ENCODE measurements at places on chromosomes 7 and 10. TPM values are rescaled to one million over a fixed set of nuclear protein-coding genes. Genes with fewer than 3 reads are reported as not detected.

WAPL gene
- 46.6 TPM for polyA plus RNA-seq

AUTS2 gene
- polyA plus RNA-seq, result 89.2 TPM

THNSL1 gene
- 13.8 TPM for polyA plus RNA-seq

IDI1 gene
- 52.6 TPM for polyA plus RNA-seq

CALHM3 gene
- polyA plus RNA-seq, result not detected

GPR85 gene
- polyA plus RNA-seq, result 1.6 TPM

DNA sequence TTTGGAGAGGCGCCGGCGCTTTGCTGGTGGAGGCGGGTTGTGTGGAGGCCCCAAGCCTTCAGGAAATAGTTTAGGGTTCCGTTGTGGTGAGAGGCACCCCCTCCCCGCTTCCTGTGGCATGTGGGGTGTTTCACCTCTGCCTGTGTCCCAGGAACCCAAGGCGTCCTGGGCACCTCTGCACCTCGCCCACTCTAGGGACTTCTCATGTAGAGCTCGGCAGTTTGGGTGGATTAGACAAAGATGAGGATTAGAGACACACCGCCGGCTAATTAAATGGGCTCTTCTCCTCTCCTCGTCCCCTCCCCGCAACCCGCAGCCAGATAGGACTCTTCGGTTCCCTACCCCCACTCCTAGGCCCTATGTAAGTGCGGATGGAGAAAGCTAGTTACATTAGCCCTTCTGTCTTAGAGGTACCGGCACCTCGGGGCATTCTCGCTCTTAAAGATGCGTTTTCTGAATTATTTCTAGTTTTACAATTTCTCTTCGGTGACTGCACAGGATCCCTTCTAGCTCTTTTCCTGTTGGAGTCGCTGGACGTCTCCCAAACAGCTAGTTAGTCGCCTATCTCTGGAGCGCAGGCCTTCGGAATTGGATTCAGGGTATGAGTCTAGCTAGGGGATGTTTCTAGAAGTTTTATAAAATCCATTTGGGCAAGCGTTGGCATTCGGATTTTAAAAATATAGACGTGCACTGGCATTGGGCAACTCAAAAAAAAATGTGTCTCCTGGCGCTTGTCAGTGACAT is 7.8 kb downstream of the PTF1A start:
- DNase-seq, result no peak

DNA sequence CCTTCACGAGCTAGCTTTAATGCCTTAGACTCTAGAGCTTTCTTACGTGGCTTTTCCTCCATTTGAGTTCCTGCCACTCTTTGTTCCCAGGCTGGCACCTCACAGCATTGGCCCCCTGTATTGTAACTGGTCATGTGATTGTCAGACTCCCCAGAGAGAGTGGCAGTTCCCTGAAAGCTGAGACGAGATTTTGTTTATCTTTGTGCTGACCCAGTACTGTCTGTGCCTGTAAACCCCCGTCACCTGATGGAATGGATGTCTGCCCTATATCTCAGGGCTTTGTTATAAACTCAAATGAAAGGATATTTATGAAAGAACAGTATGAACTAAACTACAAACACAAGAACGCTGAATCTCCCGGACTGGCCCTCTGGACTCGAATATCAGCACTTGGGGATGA is 13.0 kb downstream of the NOBOX start:
- no peak for DNase-seq

- DNase-seq, result no peak
Observed at GRCh38 chr7:46669028-46669427, 748.0 kb upstream of the IGFBP3 start.

DNA sequence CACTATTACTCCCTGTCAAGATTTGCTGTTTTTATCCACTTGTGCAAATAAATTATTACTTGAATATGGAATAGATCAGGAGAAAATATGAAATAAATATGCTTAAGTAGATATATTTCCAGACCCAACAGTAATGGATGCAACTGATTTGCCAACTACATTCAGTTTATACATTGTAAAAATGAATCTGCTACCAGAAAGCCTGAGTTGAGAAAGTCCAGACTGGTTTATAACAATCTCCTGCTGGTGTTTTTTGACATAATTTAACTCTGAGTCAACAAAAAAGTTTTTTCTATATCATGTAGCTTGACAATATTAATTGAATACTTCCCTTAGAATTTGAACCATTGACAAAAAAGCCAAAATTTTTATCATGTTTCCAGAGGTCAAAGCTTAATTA is 265.8 kb upstream of the SEMA3D start:
- DNase-seq, result no peak

- DNase-seq, result no peak
Observed at GRCh38 chr7:41003611-41003940, 699.3 kb downstream of the INHBA start.

DNA sequence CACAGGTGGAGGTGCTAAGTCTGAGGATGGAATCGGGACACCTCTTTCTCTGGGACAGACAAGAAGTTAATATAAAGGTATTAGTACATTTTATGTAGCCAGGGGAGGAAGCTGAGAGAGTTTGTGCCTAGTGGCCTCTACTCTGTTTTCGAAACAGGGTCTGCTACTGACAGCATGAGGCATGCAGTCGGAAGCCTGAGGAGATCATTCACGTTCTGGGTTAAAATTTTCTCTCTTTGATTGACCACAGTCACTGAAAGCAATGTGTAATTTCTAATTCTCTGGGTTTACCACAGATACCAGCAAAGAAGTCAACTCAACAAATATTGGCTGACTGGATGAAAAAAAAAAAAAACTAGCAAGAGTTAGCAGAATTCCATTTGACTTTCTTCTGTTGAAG is 53.3 kb upstream of the KCTD7 start:
- no peak for DNase-seq

DNA sequence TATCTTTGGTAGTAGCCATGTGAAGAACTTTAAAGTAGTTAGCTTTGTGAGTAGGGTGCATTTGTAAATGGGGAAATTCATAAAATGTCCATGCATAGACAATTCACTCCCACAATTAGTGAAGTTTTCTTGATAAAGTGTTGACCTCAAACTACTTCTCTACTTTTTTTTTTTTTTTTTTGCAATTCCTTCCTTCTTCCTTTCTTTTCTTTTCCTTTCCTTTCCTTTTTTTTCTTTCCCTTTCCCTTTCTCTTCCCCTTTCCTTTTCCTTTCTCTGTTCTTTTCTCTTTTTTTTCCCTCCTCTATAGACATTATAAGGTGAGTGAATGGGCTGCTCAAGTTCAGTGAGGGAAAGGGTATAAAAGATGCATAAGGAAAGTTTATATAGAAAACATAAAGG is 184.2 kb downstream of the PTEN start:
- DNase-seq, result no peak

DNA sequence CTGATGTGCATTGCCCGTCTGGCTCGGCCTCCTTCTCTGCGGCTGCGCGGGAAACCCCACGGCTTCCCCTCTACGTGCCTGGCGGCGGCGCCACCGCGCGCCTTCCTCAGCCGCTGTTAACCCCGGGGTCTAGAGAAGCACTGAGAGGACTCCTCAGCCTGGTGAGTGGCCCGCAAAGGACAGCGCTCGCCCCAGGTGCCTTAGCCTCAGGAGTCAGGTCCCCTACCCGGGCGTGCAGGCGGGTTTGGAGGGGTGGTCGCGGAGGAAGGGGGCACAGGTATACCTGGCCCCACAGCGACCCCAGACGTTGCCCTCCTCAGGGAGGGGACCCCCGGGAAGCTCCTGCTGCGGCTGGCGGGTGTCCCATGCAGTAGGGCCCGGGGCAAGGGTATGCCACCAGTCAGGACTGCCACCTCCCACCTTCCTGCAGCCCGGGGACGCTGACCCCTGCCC is 51.0 kb downstream of the ARL5B start:
- DNase-seq, result no peak

DNA sequence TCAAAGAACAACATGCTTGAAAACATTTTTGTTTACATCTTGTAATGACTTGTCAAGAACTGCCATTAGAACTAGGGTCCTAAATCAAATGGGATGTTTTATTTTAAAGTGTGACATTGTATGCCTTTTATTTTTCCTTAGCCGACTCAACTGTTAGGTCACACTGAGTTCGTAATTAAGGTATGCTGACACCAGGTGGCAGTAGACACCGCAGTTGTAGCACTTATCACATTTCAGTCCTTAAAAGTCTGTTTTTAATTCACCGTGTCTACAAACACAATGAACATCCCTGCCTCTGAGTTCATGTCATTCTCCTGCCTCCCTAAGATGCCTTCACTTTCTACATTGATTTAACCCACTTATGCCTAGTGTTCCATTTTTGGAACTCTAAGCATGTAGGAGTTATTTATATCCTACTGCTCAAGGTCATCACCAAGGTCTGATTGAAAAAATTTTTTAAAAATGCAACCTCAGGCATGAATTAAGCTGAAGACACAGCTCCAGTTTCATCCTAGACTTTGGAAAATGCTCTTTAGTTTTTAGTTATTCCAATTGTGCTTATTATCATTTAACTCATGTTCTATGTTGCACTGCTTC is 186.1 kb downstream of the BMPER start:
- no peak for DNase-seq

- DNase-seq, result no peak
Observed at GRCh38 chr7:149725916-149726315, 47.5 kb downstream of the ZNF467 start.

DNA sequence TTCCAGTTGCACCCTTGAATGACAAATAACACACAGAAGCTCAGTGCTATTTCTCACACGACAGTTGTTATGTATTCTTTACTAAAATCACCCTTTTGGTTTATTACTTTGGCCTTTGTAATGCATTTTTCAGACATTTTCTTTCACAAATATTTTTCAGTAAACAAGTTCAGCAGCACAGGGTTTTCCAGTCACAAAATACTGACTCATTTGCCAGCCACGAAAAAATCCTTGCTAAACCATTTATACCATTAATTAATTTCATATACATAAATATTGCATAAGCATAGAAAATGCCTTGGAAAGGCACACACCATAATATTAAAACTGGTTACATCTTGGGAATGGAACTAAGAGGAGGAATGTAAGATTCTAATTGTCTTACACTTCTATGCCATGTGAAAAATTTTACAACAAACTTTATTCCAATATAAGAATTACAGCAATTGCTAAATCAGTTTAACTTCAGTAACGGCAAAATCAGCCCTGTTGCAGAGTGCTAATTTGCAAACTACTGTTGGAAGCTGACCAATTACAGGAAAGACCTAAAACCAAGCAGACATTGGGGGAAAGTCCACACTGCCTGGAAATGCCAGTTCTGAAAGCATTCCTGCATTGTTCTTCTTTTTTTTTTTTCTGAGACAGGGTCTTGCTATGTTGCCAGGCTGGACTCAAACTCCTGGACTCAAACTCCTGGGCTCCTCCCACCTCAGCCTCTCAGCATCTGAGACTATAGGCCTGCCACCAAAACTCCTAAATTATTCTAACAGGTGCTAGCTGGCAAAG is 31.6 kb upstream of the PBLD start:
- DNase-seq, result no peak

DNA sequence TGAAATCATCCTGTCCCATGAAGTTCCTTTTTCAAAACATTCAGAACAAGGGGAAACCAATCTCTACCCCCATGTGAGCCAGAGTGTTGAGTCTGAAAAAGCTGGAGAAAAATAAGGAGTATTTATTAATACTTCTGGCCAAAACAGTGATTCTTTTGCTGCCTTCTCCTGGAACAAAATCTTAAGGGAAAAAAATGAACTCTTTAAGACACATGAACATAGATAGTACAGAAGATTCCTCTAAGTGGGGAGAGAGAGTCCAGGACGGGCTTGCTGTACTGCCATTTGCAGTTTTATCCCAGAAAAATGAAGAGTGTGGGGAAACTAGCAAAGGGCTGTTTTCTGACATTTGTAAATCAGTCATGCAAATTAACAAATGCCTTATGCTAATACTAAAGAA is 173.4 kb upstream of the CELF2 start:
- DNase-seq, result no peak

DNA sequence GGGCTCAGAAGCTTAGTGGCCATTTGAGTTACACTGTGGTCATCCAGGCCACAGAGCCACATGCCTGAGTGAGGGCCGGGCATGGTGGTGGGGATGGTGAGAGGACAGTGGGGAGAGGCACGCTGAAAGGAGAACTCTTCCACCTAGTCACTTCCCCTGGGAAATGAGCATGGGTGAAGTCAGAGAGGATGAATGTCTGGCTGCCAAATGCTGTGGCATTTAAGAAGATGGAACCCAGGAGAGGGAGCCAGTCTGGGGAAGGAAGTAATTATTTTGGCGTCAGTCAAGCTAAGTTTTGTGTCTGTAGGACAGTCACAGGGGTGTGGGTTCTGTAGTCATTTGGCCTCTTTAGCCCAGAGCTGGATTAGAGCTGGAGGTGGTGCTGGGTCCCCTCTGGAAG is 86.0 kb upstream of the PODXL start:
- no peak for DNase-seq

GRCh38 chr7:100942045-100942774 is 7.1 kb upstream of the MUC3A start:
- peak; percentile 40 for DNase-seq

DNA sequence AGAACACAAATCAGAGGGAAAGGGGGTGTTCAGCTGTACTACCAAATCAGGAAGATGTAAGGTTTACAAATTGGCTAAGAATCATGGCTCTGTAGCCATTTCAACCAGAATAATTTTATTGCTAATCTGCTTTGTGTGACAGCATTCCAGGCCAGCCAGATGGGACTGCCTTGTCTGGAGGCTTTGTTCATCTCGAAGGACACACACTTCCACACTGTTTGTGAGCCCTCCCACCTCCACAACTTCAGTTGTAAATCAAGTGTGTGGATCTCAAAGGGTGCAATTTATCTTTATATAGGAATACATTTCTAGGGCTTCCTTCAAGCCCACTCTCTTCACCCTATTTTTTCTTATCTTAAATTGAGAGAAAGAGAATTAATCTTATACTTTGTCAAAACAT is 6.9 kb upstream of the OIT3 start:
- DNase-seq, result no peak

- DNase-seq, result no peak
Observed at GRCh38 chr7:27388561-27388960, 146.0 kb downstream of the EVX1 start.

GRCh38 chr7:47385536-47386125 is 196.3 kb downstream of the TNS3 start:
- no peak for DNase-seq

DNA sequence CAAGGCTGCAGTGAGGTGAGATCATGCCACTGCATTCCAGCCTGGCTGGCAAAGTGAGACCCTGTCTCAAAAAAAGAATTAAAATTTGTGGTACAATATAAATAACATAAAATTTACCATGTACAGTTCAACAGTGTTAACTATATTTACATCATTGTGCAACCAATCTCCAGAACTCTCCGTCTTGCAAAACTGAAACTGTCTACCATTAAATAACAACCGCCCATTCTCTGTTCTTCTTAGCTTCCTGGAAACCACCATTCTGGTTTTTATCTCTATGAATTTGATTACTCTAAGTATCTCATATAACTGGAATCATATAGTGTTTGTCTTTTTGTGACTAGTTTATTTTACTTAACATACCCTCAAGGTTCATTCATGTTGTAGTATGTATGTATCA is 167.6 kb downstream of the AUTS2 start:
- no peak for DNase-seq

DNA sequence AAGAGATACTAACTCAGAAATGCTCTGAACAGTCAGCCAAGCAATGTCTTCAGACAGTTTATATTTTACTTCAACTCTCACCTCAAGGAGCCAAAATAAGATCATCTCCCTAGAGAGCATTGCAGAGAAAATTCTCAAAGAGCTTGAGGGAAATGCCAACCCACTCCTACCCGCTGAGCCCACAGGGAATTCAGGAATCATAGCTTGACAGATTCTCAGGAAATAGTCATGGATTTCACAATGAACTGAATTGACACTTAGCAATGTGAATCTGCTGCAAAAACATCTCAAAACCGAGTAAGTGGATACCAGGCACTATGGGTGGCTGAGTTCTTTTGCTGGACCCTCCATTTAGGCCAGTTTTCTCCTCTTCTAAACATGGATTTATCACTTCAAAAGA is 9.8 kb upstream of the PLAC9 start:
- no peak for DNase-seq
